ENCODE measurements at places on chromosomes 2 and 18. TPM values are rescaled to one million over a fixed set of nuclear protein-coding genes. Genes with fewer than 3 reads are reported as not detected.
A peak's percentile ranks its signal among the peaks of the same experiment; 100 is the strongest.

GRCh38 chr2:233409286-233409991, 55.1 kb downstream of the DGKD start:
- H3K27me3 ChIP-seq = no peaks in the 10 kb centered on the region
- no peaks in the 10 kb centered on the region for H3K36me3 ChIP-seq
- H3K4me3 ChIP-seq = no peak overlapping the region
- no peak for DNase-seq
- H3K27ac ChIP-seq = no peak overlapping the region

- H3K36me3 ChIP-seq = no peaks in the 10 kb centered on the region
- H3K4me3 ChIP-seq = no peak overlapping the region
- no peaks in the 10 kb centered on the region for H3K4me1 ChIP-seq
Observed at GRCh38 chr2:207491086-207491485, 38.7 kb upstream of the CREB1 start.

- H3K36me3 ChIP-seq = no peaks in the 10 kb centered on the region
- H3K27ac ChIP-seq = no peak overlapping the region
- H3K27me3 ChIP-seq = peaks cover 66% of the 10 kb centered on the region
- peak; percentile 63 for DNase-seq
Observed at GRCh38 chr2:219057709-219058540, 2.8 kb downstream of the IHH start.

GRCh38 chr2:175947073-175947472, 55.0 kb downstream of the LNPK start:
- no peaks in the 10 kb centered on the region for H3K27me3 ChIP-seq
- no peak for DNase-seq
- no peak overlapping the region for H3K4me3 ChIP-seq
- H3K4me1 ChIP-seq = no peaks in the 10 kb centered on the region

DNA sequence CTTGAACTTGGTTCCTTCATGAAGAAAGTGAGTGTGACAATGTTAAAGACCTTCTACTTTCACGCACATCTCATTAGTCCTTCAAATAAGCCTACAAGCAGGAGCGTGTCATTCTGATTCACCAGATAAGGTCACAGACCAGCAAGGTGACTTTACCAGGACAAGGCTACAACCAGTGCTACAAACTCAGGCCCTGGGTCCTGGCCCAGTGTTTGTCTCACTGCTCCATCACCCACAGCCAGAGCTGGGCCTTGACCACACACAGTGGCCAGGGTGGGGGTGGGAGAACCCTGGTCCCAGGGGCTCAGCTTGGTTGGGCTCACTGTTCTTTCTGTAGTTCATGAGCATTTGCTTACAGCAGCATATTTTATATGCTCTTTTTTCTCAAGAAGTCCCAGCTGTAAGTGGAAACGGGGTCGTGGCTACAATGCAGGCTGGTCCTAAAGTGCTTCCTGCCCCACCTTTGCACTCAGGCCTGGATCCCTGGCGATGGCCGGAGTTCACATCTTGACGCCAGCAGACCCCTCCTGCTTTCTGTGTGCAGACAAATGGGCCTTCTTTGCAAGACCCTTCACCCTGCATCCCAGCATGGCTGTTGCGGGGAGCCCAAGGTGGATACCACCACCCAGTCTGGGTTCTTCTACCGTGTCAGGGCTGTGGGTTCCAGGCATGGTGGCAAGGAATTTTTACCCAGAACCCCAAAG, 153.6 kb upstream of the EPAS1 start:
- no peaks in the 10 kb centered on the region for H3K36me3 ChIP-seq
- no peak overlapping the region for H3K27ac ChIP-seq
- H3K4me1 ChIP-seq = no peaks in the 10 kb centered on the region
- H3K27me3 ChIP-seq = no peaks in the 10 kb centered on the region

The ALPP gene
- not detected for total RNA-seq

- H3K4me1 ChIP-seq = peaks cover 9% of the 10 kb centered on the region
- no peak for DNase-seq
Observed at GRCh38 chr2:209472871-209473270, 49.0 kb downstream of the MAP2 start.

The STAT1 gene
- total RNA-seq = 101 TPM

DNA sequence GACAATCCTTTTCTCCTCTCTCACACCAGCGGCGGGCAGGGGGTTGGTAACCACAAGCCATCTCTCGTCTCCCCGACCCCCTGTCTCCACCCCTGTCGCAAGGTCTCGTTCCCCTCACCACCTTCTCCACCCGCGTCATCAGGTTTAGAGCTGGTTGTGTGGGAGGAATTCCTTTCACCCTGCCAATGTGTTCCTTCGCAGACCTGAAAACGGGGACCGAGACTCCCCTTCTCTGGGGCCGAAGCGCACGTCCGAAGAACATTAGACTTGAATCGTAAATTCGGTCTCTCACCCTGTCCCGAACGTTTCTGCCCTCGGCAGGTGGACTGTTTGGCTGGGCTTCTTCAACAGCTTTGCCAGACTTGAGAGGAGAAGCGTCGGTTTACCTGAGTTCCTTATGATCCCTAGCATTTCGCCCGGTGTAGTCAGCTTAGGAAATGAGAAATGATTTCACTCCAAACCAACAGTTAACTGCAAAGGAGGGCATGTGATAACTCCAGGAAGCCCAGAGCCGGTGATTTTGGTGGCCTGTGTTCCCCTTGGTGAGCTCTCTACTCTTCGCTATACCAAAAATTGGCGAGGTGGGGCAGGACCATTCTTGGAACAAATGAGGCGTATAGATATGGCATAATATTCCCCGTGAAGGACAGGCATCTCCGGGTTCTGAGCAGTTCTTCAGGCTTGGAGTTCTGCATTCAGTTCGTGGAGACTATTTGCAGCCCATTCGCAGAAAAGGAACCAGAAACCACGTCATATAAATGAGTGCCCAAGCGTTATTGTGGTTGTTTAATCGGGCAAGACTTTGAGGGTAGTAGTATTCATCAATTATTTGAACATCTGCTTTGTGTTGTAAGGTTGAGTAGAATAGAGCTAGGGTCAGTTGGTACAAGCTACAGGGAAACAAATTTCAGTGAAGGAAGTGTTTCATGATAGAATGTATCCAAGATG, 694 bp downstream of the CFAP36 start:
- H3K27ac ChIP-seq = peak overlapping the region; percentile 91
- no peaks in the 10 kb centered on the region for H3K4me1 ChIP-seq
- peak overlapping the region; percentile 79 for H3K4me3 ChIP-seq
- H3K36me3 ChIP-seq = no peaks in the 10 kb centered on the region
- H3K27me3 ChIP-seq = no peaks in the 10 kb centered on the region
